ENCODE measurements at places on chromosomes 11 and 22.
A peak's percentile ranks its signal among the peaks of the same experiment; 100 is the strongest.

- no peak for DNase-seq
These were observed 49.6 kb downstream of the NUP98 start for GRCh38 chr11:3747704-3748103.

DNA sequence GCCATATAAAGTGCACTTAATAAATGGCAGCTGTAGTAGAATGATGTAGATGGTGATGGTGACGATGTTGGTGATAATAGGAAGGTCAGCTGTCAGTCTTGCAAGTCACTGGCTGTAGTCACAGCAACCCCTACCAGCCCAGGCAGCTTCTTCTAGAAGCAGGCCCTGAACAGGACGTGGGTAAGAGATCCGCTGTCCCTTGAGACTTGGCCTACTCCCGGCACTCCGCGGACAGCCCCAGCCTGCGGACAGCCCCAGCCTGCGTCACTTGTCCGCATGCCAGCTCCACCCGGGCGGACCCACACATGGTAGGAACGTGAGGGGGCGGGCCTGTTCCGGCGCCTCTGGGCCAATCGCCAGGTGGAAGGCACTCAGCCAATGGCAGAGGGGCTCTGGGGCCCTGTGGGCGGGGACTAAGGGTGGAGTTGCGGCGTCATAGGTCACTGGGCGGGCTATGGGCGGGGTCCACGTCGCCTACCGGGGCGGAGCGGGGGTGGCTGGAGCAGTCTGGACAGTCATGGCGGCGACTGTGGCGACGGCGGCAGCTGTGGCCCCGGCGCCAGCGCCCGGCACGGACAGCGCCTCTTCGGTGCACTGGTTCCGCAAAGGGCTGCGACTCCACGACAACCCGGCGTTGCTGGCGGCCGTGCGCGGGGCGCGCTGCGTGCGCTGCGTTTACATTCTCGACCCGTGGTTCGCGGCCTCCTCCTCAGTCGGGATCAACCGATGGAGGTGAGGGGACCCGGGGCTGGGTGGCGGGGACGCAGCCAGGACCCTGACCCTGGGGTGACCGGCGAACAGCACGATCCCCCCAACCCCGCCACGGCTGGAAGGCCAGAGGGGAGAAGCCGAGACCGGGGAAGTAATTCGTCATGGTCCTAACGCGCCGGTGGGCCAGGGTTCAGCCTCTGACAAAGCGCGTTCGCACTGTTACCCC lies at the start of gene CRY2:
TSS of gene CRY2 (plus strand) at position 502 of the 937 bp plus-strand sequence. CDS start at position 518, 16 bp downstream.
- DNase-seq: peak; percentile 99

DNA sequence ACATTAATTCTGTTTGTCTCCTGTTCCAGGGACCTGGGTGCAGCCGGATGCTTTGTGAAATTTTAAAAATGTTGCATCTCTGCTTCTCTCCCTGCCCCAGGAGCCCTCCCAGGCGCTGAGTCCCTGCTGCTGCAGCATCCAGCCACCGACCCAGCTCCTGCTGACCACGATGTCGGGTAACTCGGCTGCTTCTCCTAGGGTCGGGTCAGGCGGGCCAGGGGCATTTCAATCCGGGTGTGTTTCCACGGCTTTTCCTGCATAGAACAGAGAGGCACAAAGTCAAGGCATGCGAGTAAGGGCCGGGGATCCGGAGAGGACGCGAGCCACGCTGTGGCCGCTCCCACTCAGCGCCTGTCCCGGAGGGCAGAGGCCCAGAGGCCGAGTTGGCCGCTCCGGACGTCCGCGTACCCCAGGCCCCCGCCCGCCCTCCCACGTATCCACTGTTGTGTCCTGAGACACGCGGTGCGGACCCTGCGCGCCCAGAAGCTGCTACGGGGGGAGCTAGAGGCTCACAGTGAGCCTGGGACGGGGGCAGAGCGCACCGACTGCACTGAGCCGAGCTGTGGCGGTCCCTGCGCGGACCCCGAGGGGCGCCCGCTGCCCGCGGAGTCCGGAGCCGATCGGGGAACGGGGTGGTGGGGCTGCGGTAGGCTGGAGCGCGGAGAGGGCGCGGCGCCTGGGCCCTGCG lies at the start of gene POU2AF3:
TSS of gene POU2AF3 (plus strand) at position 134 of the 688 bp plus-strand sequence. CDS start at position 170, 36 bp downstream.
- DNase-seq: peak; percentile 84

DNA sequence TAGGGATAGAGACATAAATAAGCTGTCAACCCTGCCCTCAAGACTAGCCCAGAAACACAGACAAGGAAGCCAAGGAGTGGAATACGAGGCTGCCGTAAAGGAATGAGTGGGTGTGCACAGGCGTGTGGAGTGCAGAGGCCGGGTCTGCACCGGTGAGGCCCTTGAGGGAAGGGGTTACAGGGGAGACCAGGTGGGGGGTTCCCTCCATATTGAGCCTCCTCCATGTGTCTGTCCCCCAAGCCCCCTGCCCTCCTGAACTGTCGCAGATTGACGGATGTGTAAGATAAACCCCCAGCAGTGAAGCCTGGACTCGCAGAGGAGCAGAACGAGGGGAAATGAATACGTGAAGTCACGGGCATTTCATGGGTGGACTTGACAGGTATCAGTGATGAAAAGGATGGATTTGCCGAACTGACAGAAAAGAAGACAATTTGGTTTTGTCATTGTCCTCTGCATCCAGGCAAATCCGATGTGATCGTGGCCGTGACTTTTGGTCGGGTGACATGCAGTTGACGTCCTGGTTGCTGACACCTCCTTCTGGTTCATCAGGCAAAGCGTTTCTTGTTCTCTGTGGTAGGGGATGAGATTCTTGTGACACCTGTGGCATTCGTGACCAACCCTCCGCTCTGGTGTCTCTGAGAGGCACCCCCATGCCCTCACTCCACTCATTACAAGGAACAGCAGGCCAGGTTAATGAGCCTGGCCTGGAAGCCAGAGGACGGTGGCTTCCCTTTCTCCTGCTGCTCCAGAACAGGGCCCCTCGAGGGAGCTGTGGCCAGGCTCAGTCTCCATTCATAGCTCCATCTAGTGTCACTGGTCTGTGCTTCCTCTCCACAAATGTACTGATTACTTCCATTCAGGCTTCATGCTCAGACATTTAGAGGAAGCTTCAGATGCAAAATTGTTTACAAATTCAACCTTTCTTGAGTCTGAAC lies 223.1 kb upstream of the B3GAT1 start:
- DNase-seq: peak; percentile 74

DNA sequence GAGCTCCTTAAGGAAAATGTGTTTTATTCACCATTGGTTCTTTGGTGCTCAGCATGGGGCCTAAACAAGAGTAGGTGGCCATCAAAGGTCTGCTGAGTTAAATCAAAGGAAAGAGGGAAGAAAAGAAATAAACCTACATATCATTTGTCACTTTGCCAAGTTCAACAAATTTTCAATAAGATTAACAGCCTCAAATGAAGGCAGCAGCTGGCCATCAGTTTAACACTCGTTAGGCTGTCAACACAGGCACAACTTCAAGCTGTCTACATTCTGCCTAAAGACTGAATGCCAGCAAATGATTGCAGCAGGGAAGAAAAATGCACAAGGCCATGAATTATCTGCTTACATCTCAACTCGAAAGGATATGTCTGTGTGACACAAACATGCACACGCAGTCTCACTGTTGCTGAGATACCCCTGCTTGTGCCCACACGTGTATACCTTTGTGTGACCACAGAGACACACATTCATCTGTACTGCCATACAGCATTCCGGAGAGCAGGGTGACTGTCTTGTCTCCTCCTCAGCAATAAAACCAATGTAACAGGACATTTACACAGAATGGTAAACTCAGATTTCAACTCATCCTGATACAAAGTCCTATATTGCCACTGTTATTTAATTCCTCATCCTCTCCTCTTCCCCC lies 40.1 kb downstream of the TRIM66 start:
- no peak for DNase-seq

DNA sequence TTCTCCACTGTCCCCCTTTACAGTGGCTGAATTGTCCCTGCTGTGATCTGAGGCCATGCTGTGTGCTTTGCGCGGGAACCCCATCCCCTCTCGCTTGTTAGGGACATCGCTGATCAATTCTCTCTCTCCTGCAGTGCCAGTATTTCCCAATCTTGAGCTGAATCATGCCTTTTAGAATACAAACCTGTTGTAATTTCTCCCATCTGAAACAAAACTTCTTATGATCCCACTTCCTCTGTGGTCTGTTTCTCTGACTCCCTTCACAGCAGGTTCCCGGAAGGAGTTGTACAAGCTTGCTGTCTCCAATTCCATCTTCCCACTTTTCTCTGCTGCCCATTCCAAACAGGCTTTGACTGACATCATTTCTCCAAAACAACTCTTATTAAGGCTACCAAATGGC lies 16.8 kb downstream of the ADAMTS15 start:
- no peak for DNase-seq

DNA sequence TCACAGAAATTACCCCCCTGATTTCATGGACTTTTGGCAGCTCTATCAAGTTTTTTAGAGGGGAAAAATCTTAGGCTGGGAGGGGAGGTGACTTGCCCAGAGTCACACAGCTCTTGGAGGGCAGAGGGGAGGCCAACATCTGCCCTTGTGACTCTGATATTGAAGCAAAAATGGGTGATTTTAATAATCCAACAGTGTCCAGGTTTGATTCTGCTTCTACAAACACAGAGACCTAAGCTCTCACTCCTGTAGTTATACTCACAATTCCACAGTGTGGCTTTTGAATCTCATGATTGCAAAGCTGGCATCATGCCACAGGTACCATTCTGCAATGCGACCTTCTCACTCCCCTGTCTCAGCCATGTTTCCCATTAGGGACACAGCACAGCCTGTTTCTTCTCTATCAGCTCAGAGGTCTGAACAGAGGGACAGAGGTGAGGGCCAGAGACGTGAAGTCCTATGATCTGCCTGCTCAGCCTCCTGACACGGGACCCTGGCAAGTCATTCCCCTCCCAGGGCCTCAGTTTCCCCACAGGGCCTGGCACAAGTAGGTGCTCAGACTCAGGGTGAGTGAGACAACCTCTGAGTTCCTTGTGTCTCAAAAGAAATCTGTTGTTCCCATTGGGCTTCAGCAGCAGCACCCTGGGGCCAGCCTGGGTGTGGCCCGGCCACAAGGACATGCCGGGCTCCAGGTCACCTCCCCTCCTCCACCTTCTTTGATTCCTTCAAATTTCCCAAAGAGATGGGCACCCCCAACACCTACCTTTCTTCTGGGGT lies 766 bp downstream of the APOL2 start:
- no peak for DNase-seq

DNA sequence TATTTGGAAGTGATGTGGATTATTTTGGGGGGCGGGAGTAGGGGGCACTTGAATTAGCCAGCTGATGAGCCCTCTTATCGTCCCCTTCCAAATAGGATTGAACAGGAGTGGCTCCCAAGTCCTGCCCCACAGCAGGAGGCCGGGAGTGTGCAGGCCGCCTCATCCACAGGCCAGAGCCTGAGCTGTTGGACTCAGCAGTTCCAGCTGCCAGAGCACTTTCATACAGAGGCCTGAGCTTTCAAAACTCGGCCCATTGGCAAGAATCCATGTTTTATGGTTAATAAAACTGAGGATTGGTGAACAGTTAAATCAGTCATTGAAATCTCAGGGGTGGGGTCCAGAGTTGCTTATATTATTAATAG lies 9.6 kb downstream of the FAM118A start:
- no peak for DNase-seq

DNA sequence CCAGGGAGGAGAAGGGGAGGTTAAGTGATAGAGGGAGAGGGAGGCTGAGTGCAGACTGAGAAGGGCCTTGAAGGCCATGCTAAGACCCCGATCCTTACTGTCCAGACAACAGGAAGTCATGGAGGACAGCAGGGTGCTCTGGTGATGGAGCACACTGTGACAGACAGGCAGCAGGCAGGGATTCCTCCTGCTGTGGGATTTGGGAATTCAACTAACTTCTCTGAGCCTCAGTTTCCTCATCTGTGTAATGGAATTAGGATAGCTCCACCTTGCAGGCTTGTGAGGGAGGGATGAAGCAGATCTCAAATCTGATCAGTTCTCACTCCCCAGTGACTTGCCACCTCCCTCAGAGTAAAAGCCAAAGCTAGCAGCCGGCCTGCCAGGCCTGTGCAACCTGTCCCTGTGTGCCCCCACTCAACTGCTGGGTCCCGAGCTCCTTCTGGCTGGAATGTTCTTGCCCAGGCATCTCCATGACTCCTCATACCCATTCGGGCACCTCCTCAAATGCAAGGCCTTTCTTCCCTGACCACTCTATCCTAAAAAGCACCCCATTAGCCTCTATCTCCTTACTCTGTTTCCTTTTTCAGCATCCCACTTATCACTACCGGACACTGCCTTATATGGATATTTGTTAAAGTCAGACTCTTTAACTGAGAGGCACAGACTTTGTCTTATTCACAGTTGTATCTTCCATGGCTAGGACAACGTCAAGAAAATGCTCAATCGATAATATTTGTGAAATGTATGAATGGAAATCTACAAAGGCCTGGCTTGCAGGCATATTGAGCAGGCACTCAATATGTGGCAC lies 9.5 kb downstream of the ARAP1 start:
- DNase-seq: peak; percentile 20

DNA sequence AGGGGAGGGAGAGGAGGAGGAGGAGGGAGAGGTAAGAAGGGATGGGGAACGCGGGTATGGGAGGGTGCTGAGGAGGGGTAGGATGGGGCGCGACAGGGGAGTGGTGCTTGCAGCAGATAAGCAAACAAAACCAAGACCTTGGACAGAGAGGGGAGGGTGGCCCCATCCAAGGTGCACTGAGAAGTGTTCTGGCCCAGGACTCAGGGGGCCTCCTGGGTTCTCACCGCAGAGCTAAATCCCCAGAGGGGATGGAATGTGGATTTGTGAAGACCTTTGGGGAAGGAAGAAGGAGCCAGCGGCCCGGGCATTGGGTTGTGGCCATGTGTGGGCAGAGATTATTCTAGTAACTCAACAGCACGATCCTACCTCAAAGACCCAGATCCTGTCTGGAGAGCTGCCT lies 90.9 kb upstream of the LINC01488 start:
- DNase-seq: no peak

- DNase-seq: no peak
These were observed 71.4 kb upstream of the BMAL1 start for GRCh38 chr11:13206086-13206640.

GRCh38 chr11:115132436-115133228 lies 371.6 kb downstream of the CADM1 start:
- DNase-seq: no peak

DNA sequence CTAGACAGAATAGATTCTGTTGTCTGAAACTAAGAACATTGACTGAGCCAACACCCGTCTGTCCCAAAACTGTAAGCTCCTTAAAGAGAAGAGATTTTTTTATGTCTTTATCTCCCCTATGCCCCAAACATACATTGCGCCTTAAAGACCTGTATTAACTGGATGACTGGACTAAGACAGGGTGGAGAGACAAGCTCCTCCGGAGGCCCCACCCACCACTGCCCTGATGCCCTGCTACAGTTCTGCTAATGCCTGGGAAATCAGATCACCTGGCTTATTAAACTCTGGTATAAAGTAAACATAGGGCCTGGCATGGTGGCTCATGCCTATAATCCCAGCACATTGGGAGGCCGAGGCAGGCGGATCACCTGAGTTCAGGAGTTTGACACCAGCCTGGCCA lies 203.7 kb downstream of the TENM4 start:
- DNase-seq: no peak

- peak; percentile 60 for DNase-seq
These were observed 20.3 kb upstream of the MRPL17 start for GRCh38 chr11:6703247-6704063.
